WTC11 (cell line): ENCODE measurements at places on chromosomes 12 and 14.

- no peak for DNase-seq
Observed at GRCh38 chr14:99736603-99737371, 52.7 kb downstream of the CYP46A1 start.

DNA sequence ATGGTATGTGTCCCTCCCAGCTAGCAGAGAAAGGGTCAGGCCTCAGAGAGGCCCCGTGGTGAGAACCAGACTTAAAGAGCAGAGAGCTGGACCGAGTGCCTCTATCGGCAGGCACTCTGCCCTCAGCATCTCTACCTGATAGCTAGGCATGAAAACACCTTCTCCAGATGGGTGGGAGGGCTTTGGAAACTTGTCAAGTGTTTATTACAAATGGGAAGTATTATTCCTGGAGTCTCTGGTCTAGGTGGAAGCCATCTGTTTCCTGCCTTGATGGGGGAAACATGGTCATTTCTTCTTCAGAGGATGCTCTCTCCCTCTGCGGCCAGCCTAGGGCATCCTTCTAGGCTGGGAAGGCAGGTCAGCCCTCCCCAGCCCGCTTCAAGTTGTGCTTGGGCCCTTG lies 2.3 kb downstream of the TMEM63C start:
- no peak for DNase-seq

DNA sequence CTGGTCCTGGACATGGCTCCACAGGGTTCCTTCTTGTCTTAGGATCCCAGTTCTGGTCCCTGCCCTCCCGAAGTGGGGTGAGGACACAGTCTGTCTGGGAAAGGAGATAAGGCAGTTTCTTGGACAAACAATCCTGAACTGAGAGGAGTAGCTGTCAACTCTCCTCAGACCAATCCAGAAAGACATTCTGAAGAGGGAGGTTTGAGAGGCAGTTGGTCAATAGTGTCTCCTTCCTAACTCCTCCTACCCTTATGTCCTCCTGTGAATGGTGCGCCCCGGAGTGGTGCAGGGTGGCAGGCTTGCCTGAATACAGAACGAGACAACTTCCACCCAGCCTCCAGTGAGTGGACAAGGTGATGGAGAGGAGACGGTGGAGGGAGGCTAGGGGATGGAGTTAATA lies 15.4 kb upstream of the ASIC1 start:
- no peak for DNase-seq

DNA sequence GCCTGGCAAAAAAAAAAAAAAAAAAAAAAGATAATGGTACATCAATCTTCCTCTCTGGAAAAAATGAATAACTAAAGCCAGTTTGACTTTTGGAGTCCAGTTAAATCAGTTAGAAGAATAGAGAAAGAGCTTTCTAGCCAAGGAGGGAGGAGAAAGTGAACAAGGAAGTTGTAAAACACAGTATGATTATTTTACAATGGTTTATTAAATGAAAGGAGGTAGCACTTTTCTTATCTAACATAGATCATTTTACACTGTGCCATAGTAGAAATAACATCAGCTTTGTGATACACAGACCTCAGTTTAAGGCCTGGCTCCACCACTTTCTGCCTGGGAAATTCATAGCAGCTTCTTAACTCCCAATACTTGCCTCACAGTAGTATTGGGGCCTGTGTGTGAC lies 15.4 kb upstream of the KITLG start:
- DNase-seq = no peak

DNA sequence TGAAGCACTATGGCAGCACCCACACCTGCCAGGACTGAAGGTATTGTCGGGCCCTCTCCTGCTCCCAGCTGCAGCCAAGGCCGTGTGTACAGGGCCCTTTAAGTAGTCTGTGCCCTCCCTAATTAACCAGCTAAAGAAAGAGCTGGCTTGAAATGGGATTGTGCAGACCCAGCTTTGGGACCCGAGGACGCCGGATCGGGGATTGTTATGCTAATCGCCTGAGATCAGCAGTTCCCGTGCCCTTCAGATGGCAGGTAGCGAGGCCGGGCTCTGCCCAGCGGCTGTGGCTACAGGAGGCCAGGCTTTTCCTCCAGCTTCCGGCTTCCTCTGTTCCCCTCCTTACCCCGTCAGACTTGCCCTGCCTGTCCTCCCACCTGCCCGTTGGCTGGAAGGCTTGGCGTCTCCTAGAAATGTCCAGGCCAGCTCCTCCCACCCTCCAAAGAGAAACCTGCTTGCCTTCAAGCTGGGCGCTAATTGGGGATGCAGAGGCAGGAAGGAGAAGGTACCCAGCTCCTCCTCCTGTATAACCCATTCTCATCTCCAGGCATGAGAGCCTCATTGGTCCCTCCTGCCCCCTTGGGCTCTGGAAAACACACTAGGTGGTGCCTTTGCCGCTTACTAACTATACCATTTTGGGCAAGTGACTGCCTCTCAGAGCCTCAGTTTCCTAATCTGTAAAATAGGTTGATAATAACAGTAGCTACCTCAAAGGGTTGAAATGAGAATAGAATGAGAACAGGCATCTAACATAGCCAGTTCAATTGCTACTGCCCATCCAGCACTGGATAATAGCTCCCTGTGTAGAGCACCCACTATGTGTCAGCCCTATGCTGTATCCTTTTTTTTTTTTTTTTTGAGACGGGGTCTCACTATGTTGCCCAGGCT lies 25.8 kb upstream of the MSI1 start:
- peak; percentile 79 for DNase-seq

- no peak for DNase-seq
Observed at GRCh38 chr14:92122761-92123160, 992 bp downstream of the CPSF2 start.
